Fibroblast of upper back skin (primary cell): ENCODE measurements at places on chromosomes 12 and 14.

DNA sequence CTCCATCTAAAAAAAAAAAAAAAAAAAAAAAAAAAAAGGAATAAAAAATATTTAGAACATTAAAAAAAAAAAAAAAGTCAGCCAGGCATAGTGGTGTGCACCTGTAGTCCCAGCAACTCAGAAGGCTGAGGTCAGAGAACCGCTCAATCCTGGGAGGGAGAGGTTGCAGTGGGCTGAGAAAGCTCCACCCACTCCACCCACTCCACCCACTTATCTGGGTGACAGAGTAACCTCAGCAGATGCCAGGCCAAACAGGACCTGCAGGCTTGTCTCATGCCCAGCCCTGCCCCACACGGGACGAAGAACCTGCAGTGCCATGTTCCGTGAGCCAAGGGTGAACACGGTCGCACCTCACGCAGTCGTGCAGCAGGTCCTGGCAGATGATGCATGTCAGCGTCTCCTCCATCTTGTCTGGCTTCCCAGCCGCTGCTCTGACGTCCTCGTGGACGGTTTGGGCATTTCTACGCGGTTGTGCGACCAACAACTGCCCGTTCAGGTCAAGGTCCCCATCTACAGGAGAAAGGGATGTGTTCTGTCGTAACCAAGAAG lies 28.6 kb downstream of the CHFR start:
- DNase-seq = no peak

DNA sequence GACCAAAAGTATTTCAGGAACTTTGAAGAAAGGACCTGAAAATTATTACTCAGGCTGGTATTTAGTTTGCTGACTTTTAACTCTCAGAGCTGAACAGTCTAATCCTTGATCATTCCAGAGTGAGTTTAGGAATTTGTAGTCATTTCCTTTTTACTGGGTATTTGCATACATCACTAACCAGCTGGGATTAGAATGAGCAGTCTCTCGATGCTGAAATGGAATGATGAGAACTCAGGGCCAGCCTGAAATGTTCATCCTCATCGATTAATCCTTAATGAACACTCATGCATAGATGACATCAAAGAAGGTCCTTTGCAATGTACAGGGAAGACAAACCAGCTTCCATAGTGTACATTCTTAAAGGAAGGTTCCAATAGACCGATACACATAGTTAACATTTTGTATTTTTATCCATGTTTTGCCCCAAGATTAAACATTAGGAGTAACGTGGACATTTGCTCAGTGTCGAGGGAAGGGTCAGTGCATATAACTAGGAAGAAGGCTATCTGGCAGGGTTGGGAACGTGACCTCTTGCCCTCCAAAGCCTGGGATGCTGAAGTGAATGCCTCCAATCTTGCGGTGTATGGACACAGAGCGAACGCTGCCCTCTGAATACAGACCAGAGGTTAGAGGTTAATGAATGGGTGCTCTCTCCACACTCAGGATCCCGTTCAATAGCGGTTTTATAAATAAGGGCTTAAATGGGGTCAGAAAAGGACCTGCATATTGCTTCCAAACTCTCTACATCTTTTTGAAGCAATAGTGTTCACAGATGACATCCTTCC lies 14.5 kb downstream of the FBXL14 start:
- DNase-seq = peak; percentile 85

DNA sequence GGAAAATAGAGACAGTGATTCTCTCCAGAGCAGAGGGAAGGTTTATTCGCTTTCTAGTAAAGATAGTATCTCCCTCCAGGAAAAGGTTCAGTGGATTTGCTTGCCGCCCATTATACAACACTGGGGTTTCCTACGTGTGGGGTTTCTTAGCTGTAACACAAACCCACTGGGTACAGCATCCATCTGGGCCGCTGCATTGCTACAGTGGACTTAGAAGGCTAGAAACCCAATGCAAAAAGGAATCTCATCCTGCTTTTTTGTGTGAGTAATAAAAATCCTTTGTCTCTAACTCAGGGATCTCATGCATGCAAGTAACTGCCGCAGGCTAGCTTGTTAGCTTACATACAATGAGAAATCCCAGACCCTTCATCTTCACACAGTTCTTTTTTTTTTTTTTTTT lies 67.1 kb upstream of the BCL2L14 start:
- no peak for DNase-seq

DNA sequence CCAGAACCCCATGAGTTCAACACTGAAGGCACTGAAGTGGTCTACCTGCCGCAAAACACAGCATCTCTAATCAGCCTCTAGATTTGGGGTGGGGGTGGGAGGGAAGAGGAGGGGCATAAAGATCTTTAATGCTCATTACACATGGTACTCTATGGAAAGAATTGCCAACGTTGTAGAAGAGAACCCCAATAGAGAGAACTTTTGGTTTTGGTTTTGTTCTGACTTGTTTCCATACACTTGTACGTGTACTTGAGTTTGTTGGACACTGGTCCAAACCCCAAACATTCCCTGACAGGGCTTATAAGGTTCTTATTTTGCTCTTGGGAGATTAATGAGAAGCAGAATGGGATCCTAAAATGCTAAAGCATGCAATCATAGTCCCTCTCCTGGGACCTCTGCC lies 31.0 kb downstream of the GNPTAB start:
- DNase-seq = no peak

GRCh38 chr14:91919814-91920213 lies 27.7 kb downstream of the FBLN5 start:
- peak; percentile 72 for DNase-seq

- no peak for DNase-seq
Measured at GRCh38 chr12:48169011-48169410, 11.7 kb upstream of the ASB8 start.

DNA sequence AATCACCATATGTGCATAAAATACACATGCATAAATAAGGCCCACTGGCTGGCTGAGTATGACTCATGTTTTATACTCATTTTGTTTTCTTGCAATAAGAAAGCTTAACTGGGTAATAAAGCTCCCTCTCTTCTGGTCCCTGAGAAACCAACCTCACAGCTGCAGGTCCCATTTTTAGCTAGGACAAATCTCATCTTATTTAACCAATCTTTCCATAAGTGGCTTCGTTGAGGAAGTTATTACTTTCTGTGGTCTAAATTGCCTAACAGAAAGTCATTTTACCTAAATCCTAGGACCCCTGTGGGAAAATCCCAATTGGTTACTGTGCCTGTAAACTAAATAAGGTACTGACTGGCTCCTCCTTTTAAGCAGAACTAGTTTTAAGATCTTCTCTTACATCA lies 232.8 kb upstream of the FBXO33 start:
- peak; percentile 18 for DNase-seq

DNA sequence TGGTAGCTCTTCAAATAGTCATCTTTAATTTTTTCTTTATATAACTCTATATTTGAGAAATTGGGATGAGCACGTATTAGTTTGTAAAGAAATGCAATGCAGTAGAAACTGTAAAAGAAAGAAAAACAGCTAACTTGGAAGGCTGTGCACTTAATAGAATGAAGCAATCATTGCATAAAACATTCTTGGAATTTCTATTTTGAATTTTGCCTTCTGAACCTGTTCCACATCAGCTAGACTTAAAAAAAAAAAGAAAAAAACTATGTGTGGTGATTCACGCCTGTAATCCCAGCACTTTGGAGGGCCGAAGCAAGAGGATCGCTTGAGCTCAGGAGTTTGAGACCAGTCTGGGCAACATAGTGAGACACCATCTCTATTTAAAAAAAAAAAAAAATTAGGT lies 29.4 kb downstream of the SCN8A start:
- DNase-seq = peak; percentile 79

DNA sequence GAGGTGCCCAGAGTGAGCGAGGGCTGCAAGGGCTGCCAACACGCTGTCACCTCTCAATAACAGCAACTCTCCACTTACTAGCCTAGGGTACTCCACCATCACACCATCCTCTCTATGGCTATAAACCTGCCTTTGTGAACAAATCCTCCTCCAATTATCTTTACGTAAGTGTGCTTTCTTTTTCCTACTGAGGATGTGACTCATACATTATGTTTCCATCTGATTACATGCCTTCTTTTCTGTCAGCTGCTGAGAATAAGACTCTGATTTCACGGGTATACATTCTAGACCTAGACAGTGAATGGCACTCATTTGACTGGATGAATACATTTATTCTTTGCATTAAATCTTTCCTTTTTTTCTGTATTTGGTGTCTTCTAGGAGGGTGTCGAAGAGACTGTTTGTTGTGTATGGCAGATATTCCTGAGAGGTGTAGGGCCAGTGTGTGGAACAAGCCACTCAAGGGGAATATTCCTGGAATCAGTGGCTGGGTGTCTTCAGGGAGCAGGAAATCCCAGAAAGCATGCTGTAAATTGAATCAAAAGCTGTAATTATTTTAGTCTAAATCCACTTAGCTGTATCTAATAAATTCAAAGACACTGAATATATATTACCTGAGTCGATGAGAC lies 327.3 kb upstream of the TMTC1 start:
- peak; percentile 48 for DNase-seq

DNA sequence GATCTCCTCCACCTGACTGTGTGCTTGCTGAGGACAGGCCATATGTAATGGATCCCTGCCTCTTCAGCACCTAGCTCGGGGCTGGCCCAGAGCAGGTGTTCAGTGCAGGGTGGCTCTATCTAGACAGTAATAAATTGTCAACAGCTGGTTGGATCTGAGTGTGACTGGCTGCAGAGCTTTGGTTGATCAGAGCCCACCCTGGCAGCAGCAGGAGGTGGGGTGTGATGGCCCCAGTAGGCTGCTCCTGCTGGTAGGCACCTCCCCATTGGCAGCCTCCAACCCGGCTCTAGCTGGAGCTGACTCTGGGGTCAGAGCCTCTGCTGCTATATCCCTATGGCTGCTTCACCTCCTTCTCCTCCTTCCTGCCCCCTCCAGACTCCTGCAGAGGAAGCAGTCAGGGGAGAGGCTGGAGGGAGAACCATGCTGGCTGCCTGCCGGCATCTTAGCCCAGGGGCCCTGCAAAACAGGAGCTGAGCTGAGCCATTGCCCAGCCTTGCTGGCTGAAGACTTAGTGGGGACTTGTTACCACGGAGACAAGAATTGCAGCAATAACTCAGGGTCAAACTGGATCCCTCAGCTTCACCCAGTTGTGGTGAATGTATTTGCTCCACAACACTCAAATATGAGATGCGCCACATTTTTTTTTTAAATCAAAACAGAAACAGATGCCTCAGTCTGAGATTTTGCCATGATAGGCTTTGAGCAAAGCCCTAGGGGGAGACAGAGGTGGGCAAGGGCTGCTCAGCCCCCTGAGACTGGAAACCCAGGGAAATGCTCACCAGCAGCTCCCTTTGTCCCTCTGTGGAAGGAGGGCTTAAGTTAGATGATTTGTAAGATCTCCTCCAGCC lies 22.2 kb downstream of the TMEM63C start:
- no peak for DNase-seq

DNA sequence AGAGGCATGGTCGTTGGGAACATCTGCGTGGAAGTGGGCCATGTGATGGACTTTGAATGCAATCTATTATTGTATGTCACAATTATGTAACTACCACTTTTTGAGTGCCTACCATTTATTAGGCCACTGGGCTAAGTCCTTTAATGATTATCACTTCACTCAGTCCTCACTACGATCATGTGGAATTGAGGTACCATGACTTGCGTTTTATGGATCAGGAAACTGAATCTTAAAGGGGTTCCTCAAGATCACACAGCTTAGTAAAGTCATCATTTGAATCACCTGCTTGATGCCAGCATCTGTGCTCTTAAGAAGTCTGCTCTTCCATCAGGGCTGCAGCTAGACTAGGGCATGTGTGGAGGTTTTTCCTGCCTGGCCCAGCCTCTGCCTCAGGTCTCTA lies 136.7 kb downstream of the DAD1 start:
- no peak for DNase-seq

DNA sequence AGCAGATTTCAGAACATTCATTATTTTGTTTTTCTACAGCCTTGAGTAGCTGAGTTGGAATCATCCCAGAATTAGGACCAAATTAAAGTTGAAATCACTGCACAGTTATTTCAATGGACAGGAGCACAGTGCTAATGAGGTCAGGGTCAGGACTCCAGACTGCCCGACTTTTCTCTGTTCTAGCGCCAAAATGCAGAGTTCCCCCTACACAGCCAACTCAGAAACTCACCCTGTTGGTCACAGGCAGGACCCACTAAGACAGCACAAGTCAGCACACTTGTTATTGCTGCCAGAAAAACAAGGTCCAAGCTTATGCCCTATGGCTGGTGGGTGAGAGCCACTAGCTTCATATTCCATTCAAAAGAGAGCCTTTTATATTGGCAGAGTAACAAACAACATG lies 198.1 kb upstream of the KRR1 start:
- no peak for DNase-seq

GRCh38 chr12:18373181-18373580 lies 111.9 kb downstream of the PIK3C2G start:
- DNase-seq = peak; percentile 71

DNA sequence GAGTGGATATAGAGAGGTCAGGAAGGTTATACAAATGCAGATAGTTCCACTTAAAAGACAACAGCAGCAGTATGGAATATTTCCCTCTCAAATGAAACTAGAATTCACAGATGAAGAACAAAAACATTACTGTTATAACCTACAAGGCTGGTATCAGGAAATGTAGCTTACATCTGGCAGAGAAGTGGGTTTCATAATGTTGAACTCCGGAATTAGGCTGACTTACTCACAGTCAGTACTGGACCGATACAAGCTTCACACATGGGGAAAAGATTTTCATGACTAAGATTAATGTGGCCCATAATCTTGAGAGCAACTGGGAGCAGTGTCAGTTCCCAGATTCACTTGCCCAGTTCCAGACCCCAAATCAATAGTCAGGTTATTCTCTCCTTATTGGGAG lies 353.9 kb downstream of the DUSP6 start:
- DNase-seq = peak; percentile 3

DNA sequence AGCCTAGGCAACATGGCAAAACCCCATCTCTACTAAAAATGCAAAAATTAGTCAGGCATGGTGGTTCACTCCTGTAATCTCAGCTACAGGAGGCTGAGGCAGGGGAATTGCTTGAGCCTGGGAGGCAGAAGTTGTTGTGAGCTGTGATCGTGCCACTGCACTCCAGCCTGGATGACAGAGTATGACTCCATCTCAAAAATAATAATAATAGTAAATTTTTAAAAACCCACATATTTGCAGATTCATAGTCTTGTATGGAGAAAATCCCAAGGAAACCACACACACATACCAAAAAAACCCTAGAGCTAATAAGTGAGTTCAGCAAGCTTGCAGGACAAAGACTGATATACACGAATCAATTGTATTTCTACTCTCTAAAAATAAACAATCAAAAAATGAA lies 19.0 kb upstream of the MTHFD1 start:
- DNase-seq = peak; percentile 20
